ENCODE measurements at places on chromosomes 1 and 21.

GRCh38 chr1:150017206-150017750 is 6.8 kb upstream of the OTUD7B start:
- no peak for DNase-seq

- no peak for DNase-seq
Measured at GRCh38 chr1:172393354-172393753, 27.1 kb upstream of the C1orf105 start.

GRCh38 chr1:1449099-1449739 is at the start of gene ATAD3C:
Gene ATAD3C (plus strand): TSS chr1:1449689. CDS start chr1:1450684, 995 bp downstream.
- DNase-seq, result no peak

GRCh38 chr1:100076319-100076718 is 56.4 kb downstream of the SASS6 start:
- no peak for DNase-seq

GRCh38 chr1:216884614-216885229 is 161.5 kb upstream of the ESRRG start:
- DNase-seq, result no peak

GRCh38 chr1:117537291-117537920 is 68.4 kb upstream of the TENT5C start:
- no peak for DNase-seq

- no peak for DNase-seq
Measured at GRCh38 chr1:4090556-4090955, 190.5 kb upstream of the C1orf174 start.

GRCh38 chr21:42467140-42467983 is 28.7 kb downstream of the RSPH1 start:
- DNase-seq, result no peak

All from right kidney (tissue), 9 donors.